ENCODE measurements at places on chromosomes 13 and 19.

DNA sequence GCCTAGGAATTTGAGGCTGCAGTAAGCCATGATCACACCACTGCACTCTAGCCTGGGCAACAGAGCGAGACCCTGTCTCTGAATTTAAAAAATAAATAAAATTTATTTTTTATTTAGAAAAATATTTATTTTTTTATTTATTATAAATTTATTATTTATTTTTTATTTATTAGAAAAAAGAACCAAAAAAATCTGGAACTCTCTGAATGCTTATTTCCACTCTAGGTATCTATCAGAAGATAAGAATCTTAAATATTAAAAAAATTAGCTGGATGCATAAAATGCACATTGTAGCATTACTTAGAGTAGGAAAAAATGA, 82.8 kb downstream of the CDADC1 start:
- DNase-seq, result no peak

GRCh38 chr19:58203814-58204475, 21.1 kb downstream of the ZNF274 start:
- DNase-seq, result no peak

DNA sequence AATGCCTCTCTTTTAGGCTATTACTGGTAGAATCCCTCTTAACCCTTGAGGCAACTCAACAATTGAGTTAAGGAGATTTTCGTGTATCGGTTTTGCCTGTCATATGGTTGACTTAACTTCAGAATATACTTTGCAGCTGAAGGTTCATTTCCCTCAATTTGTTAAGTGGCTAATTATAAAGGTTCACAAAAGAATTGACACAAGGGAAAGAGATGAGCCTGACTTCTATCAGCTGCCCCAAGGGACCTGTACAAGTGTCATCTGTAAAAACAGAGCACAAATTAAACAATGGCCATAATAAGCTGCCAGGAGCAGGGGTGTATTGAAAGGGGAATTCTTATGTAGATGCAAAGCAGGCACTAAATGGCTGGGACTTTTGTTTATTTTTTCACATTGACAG, 334.8 kb upstream of the OBI1 start:
- DNase-seq, result no peak

- no peak for DNase-seq
Measured at GRCh38 chr13:21134475-21134874, 41.9 kb downstream of the SKA3 start.

DNA sequence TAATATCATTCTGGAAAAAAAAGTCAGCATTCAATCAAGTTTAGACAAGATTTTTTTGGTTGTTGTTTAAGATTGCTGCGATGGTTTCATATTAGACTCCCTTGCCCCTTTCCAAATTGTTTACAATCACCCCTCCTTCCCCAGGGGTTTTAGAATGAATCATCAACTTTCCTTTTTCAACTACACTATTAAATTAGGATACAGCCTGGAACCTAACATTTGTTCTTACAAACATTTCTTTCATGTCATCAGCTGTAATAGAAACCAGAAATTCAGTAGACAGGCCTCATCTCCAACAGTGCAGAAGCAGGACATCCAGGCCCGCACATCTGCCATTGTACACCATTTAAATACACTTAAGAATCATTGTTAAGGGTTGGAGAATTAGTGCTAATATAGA, 44.4 kb upstream of the WDFY2 start:
- no peak for DNase-seq

DNA sequence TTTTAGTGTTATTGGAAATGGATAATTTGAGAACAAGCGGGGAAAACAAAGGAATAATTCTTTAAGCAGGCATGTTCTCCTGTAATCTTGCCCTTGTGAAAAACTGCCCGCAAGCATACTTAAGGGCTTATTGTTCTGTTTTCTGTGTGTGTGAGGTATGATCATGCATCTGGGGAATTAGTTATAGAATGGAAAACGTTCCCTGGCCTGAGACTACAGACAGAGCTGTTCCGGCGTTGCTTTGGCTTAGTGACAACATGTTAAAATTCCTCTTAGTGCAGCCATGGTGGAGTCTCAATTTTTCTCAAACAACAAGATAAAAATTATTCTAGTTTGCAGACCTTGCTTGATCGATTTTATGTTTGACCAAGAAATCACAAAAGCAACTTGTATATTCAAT, 560.2 kb upstream of the SPRY2 start:
- no peak for DNase-seq

GRCh38 chr13:31261241-31261640, 61.5 kb downstream of the B3GLCT start:
- no peak for DNase-seq

GRCh38 chr19:12581100-12581499, 29.5 kb downstream of the ZNF490 start:
- no peak for DNase-seq

GRCh38 chr13:51148952-51149573, 38.0 kb upstream of the C13orf42 start:
- DNase-seq, result no peak

DNA sequence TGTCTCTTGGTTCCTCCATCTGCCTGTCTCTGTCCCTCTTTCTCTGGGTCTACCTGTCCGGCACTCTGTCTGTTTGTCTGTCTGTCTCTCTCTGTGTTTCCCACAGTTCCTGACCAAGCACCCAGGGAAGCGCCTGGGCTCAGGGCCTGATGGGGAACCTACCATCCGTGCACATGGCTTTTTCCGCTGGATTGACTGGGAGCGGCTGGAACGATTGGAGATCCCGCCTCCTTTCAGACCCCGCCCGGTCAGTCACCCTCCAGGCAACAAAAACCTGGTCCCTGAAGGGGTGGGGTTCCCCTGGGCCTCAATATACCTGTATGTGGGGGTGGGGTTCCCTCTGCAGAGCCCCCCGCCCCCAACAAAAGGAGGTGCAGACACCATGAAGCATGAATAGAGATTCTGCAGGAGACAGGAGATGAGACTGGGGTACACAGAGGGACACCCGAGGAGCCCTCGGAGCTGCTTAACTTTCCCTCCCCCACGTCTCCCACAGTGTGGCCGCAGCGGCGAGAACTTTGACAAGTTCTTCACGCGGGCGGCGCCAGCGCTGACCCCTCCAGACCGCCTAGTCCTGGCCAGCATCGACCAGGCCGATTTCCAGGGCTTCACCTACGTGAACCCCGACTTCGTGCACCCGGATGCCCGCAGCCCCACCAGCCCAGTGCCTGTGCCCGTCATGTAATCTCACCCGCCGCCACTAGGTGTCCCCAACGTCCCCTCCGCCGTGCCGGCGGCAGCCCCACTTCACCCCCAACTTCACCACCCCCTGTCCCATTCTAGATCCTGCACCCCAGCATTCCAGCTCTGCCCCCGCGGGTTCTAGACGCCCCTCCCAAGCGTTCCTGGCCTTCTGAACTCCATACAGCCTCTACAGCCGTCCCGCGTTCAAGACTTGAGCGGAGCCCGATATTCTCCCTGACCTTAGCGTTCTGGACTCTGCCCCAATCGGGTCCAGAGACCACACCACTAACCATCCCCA, 2.6 kb upstream of the CACNG7 start:
- no peak for DNase-seq

- DNase-seq, result no peak
Measured at GRCh38 chr19:42270346-42271044, 1.4 kb downstream of the CIC start.

- DNase-seq, result no peak
Measured at GRCh38 chr13:113650275-113650674, 7.7 kb downstream of the ATP4B start.

DNA sequence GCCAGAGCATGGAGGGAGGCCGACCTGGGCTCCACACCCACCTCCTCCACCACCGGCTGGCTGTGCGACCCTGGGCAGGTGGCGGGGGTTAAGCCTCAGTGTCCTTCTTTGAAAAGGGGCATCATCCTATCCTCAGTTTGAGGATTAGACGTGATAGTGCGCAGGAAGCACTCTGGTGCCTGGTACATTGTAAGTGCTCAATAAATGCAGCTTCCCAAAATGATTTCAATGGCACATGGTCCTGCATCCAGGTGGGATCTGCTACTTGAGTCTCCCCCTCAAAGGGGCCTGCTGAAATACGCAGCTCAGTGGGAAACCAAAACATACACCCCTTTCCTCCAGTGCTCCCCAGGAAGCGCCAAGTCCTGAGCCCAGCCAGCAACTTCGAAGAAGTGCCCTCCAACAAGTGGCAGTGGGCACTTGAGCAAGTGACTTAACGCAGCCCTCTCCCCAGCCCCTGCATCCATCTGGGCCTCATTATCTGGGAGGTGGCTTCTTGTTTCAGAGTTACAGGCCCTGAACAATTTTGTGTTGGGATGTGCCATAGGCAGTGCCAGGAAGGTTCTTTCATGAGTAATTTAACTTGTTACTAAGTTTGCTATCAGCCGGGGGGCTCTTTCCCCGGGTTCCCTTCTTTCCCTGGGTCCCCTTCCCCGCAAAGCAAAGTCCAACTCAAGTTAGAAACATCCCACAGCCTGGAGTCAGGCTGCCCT, 17.9 kb downstream of the ACTN4 start:
- no peak for DNase-seq

DNA sequence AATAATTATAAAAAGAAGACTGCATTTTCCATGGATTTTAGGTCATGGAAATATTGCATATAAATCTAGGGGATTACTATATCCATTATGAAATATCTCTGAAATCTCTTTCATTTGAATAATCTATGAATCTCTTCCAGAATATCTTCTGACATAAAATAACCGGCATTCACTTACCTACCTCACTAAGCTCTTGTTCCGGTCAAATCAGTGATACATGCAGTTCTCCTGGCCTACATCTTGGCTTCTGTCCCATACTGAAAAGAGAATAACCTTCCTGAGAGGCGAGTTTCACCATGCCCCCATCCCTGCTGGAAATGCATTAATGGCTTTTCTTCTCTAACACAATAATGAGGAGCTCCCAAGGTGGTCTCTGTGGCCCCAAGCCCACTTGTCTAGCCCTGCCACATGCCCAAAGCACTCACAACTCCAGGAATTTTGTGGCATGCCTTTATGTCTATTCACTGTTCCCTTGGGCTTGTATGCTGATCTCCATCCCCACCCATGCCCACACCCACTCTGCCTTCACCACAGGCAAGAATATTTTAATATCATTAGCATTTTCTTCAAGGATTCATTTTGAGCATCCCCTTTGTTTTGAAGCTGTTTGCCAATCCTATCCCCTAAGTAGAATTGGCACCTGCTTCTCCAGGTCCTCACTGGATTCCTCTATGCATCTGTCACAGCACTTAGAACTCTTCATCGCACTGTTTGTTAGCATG, 401.6 kb downstream of the COG6 start:
- no peak for DNase-seq

DNA sequence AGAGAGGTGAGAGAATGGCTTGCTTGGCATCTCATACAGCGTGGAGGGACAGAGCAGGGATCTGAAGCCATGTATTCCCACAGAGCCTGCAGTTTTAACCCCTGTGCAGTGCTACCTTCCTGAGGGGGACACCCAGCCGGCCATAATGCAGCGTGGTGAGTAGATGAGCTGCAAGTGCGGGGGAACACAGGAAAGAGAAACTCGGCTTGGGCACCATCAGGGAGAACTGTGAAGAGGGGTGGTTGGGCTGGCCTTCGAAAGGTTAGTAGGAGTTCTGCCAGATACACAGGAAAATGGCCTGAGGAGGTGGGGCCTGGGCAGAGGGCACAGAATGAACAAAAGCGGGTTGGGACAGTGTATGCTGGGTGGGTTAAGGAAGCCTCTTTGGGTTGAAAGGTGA, 88.3 kb downstream of the SIPA1L3 start:
- no peak for DNase-seq

DNA sequence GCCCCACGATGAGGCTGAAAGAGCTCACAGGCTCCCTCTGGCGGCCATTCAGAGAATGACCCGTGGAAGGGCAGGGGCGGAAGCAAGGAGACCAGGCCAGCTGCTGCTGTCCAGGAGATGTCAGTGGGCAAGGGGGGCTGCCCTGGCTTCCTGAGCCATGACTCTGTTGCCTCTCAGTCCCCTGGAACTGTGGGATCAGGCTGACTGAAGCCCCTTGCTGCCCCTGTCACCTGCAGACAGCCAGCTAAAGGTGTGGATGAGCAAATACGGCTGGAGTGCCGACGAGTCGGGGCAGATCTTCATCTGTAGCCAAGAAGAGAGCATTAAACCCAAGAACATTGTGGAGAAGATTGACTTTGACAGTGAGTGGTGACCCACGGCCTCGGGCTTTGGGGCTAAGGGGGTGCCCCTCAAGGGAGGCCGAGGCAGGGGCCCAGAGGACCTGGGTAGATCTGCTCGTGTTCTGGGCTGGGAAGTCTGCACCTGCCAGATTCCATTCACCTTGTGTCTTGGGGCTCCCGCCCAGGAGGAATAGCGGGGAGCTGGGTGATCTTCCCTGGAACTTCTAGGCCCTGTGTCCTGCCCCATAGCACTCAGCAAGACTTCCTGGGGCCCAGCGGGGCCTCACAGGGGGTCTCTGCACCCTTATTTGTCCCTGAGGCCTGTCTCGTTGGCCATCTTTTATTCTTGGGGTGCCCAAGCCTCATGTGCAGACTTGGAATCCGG, 12.5 kb upstream of the ACTN4 start:
- DNase-seq, result no peak

- DNase-seq, result peak; percentile 97
Measured at GRCh38 chr19:47315125-47315821, 5.6 kb downstream of the C5AR1 start.

- no peak for DNase-seq
Measured at GRCh38 chr13:73195091-73195490, 136.3 kb downstream of the KLF5 start.

GRCh38 chr13:27919659-27919933, 204 bp upstream of the PDX1 start:
- DNase-seq, result peak; percentile 12

- DNase-seq, result no peak
Measured at GRCh38 chr19:51719251-51719988, 4.4 kb downstream of the HAS1 start.

GRCh38 chr19:34549833-34550232, 68.3 kb downstream of the WTIP start:
- DNase-seq, result no peak

- DNase-seq, result no peak
Measured at GRCh38 chr19:33207903-33208302, 13.8 kb downstream of the LRP3 start.

DNA sequence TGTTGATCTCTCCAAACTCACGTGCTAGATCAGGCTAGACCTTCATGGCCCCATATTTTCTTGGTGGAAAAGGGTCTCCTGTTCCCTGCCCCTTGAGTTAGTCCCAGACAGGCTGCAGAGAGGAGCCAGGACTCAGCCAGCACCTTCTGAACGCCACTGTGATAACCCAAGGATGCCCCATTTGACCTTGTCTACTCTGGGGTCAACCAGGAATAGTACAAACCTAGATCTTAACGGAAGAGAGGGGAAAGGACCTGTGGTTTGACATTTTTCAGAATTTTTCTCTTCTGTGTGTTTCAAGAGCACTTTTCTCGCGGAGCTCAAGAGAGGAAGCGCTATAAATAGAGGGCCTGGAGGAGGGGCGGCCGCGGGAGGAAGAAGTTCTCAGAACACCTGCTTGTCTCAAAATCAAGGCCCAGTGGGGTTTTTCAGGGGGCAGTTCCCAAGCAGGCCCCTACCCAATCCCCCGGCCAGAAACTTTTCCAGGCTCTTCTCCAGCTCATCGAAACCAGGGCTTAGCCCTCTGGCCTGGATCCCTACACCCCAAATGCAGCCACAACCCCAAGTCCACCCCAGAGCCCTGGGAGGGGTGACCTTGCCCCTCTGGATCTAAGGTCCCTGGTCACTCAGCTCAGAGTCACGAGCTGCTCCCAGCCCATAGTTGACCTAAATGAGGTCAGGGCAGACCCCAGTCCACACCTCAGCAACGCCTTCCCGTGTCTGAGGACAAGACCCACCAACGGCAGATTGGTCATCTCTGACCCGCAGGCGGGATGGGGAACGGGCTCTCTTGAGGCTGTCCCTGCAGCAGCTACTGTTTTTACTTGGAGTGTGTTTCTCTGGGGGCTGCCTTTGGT, 75.6 kb upstream of the TM9SF2 start:
- DNase-seq, result no peak

Data from HepG2 (cell line).